ENCODE measurements at places on chromosomes 2 and 18.

DNA sequence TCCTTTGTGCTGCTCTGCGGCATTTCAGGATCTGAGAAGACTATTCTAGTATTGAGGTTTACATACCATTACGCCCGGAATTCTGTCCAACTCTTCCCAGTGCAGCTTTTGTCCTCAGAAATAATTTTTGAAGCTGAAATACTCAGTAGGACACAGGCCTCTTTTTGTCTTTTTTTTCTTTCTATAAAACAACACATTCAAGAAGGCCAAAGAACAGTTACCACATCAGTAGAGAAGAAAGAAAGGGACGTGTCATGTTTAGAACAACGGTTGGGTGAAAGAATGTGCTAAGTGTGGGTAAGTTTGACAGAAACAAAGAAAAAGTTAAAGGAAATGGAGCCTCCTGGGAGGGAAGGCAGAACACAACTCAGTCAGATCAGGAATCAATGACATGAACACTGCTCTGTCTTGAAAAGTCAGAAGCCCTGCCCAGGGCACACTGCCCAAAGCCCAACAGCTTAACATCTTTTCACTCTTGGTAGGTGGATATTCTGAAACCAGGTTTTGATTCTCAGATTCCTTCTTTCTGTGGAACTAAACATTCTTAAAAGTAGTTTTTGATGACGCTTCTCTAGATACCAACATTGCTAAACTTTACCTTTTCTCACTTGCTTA, 198.6 kb upstream of the CWC22 start:
- DNase-seq = no peak

DNA sequence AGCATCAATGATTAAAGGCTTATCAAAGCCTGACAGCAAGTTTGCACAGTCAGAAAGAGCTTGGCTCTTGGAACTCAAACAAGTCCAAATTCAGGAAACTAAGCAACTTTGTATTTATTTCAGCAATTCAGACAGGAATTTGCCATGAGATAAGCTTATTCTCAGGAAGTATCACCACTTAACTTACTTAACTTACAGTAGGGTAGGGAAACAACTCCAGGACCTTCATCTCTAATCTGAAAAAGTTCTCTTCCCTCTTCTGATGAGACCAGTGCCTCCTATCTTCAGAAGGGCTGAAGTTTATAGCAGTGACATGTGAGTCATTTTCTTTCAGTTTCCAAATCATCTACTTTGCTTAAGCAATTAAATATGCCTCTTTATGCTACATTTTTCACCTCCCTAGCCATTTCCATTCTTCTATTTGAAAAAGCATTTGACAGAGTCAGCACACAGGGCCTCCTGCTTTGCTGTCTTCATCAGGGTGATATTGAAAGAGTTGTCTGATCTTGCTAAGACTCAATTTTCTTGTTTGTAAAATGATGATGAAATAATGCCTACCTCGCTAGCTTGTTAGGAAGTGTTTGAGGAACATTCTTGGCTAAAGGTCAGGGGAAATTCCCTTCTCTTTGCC, 389.5 kb downstream of the RND3 start:
- DNase-seq = no peak

DNA sequence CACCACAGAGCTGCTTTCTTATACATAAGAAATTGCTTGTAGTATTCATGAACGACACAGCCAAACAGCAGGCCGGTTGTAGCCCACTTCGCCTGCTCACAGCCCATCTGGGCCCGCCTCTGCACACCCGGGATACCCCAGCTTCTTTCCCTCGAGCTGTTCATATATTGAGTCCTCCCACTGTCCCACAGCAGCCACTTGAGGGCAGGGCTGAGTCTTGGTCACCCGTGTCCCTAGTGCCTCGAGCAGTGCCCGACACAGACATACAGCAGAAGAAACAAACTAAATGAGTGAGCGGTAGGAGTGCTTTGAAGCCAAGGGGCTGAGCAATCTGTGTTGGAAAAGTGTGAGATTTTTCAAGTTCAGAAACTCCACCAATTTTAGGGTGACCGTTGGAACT, 251.4 kb downstream of the KLHL29 start:
- no peak for DNase-seq

DNA sequence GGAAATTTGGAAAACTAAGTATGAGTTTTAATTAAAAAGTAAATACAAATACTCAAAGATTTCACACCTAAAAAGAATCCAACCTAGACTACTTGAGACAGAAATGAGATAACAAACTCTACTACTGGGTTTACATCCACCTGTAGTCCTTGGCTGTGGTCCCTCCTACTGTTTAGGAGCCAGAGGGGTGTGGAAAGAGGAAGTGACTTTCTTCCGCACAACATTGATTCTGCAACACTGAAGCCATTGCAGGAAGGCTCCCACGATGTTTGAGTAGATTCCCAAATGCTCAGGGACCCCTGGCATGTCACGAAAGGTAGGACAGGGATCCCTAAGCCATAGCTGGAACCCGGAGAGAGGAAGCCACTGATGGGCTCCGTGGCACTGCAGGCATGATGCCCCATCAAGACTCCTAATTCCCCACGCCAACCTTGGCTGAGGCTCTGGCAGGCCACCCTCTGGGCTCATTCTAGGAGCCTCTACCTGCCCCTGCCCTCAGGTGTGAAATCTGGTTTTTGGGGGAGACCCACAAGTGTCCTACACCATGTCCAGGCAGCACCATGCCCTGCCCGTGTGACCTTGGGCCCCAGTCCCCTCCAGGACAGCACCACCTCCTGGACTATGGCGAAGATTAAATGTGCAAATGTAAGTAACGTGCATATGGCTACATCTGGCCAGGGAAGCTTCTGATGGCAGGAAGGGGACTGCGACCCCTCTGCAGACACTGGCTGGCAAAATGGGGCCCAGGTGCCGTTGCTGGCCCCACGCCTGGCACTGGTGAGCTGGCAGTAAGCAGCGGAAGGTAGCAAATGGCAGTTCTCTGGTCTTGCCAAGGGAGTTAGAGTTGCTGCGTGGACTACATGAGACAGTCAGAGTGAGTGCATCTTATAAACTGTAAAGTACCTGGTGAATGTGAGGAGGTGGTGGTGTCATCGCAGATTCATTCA, 38.2 kb upstream of the MAL start:
- no peak for DNase-seq

GRCh38 chr2:235616885-235617284, 123.0 kb downstream of the AGAP1 start:
- DNase-seq = no peak

Data from NCI-H774 (cell line).